ENCODE measurements at places on chromosomes 11 and 22.
A peak's percentile ranks its signal among the peaks of the same experiment; 100 is the strongest.

- no peak for DNase-seq
These were observed 142.1 kb downstream of the TRPC6 start for GRCh38 chr11:101441747-101442146.

- DNase-seq: no peak
These were observed 3.6 kb downstream of the MMP1 start for GRCh38 chr11:102794382-102794781.

GRCh38 chr11:73461964-73462363 lies 85.8 kb downstream of the RELT start:
- no peak for DNase-seq

GRCh38 chr11:20762116-20762844 lies 92.9 kb downstream of the NELL1 start:
- no peak for DNase-seq

DNA sequence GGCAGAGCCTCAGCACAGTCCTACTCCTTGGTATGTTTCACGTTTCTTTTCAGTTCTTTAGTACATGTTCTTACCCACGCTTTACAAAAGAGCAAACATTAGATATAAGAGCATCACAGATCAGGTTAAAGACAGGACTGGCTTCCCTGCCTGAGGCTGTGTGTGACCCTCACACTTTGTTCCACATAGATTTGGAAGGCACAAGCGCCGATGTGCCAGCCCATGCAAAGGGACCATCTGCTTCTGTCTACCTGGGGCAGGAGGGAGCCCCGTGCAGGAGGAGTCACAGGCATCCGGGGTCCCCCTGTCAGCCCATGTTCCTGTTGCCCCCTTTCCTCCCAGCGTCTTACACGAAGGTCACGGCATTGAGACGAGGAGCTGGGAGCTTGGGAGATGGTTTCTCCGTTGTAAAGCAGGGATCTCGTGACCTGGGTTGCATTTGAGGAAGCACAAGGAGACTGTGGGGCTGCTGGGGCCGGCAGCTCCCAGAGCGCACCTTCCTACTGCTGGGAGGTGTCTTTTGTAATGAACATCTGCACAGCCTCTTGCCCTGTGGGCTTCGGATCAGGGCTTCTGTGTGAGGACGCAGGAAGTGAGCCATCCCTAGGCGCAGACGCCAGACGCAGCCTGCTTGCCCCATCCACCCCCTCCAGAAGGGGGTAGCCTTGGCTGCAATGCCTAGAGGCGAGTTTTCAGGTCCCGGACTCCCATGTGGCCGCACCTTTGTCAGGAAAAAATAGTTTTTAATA lies 72.6 kb downstream of the SCN3B start:
- DNase-seq: no peak

DNA sequence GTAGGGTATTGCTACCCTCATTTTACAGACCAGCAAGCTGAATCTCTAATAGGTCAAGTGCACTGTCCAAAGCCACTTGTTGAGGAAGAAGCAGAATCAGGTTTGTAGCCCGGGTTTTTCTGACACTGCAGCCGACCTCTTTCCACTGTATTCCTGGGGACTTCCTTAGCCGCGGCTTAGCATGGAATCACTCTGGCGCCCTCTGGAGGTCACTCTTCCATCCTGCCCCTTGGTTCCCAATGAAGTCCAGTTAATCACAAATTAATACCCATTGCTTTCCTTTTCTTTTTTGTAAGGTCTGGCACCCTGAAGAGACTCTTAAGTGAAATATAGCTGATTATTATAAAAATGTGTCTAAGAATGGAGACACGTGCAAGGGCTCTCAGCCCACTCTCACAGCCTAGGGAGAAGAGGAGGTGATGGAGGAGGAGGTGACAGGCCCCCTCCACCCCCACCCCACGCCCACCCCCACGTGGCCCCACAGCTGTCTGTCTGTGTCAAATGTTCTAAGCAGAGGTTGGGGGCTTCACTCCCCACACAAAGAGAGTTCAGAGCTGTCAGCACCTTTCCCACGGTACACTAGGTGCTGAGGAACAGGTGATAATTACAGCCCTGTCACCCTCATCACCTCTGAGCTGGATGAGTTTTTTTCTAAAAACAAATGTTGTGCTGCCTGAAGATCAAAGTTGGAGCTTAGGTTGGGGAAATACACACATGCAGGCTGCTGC lies 57.7 kb upstream of the DRD2 start:
- DNase-seq: peak; percentile 33

DNA sequence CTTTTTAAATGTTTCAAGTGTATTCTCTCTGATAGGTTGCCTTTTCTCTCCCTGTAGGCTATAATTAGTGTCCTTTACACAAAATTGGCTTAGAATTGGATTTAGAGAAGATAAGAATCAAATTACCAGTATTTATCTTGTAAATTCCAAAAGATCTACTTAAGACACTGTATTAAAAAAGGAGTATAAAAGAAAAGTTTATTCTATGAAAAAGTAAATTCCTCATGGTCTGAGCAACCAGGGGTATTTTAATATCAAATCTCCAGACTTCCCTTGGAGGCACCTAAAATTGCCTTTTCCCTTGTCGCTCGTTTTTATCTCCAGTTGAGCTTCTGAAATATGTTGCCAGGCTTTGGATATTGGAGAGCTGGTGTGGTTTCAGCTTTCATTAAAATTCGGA lies 36.4 kb downstream of the ZBTB16 start:
- no peak for DNase-seq

DNA sequence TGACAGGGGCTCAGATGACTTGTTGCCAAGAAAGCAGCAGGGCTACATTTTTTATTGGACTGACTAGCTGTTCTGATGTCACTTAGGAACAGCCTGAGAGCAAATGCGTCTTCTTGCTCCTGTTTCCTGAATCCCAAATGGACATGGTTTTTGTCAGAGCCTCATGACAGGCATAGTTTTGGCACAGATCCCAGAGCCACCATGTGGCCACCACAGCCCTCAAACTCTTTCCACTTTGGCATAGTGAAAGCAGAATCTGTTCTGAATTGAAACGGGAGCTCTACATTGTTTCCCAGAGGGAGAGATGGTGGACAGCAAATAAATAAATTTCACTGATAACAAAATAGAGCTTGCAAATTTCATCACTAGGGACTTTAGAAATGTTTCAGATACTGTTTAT lies 222.2 kb downstream of the C11orf87 start:
- DNase-seq: no peak

DNA sequence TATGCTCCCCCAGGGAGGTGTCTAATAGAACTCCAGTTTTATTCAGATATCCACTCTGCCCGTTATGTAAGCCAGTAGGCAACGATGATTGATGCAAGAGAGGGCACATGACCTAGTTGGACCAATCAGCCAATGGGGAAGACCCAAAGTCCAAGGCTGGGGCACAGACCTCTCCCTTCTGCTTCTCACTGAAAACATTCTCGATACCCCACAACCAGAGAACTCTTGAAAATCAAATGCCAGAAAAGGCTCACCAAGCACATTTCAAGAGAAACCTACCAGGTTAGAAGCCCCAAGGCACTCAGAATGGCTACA lies 7.4 kb downstream of the HIRA start:
- no peak for DNase-seq

DNA sequence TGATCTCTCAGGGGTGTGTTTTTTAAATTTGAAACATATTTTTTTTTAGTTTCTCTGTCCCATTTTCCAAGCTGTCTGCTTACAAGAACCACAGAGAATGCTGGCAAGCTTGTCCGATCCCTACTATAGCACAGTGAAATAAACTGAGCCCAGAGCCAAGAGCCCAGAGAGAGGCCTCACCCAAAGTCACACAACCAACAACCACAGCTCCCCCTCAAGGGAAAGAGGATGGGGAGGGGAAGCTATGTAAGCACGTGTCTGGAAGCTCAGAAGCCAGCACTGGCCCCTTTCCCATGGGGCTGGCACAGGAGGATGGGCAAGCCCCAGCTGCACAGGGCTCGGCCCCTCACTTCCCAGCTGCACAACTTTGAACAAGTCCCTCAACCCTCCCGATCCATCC lies 3.2 kb upstream of the SART1 start:
- DNase-seq: no peak

GRCh38 chr11:11332141-11332710 lies 20.8 kb downstream of the CSNK2A3 start:
- no peak for DNase-seq

GRCh38 chr11:128939591-128939990 lies 3.1 kb downstream of the TP53AIP1 start:
- DNase-seq: no peak

All from T follicular helper cell (primary cell).